ENCODE measurements at places on chromosomes 12 and 14.
A peak's percentile ranks its signal among the peaks of the same experiment; 100 is the strongest.

GRCh38 chr14:74984236-74985027 lies 18.3 kb upstream of the EIF2B2 start:
- no peak for DNase-seq

DNA sequence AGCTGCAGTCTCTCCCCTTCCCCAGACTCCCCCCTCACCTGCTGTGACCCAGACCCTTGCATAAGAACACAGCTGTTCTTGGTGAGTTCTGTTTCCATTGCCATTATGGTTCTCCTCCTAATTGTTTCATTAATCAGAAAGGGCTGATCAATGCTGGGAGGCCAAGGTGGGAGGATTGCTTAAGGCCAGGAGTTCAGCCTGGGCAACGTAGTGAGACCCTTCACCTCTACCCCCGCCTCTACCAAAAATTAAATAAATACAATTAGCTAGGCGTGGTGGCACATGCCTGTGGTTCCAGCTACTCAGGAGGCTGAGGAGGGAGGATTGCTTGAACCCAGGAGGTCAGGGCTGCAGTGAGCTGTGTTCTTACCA lies 17.2 kb upstream of the FAIM2 start:
- DNase-seq = no peak

- DNase-seq = no peak
These were observed 177.6 kb downstream of the ACSS3 start for GRCh38 chr12:81255456-81255855.

- no peak for DNase-seq
These were observed 105.2 kb downstream of the SLC41A2 start for GRCh38 chr12:104852896-104853295.

- DNase-seq = peak; percentile 23
These were observed 2.1 kb upstream of the CCT2 start for GRCh38 chr12:69583203-69583602.

DNA sequence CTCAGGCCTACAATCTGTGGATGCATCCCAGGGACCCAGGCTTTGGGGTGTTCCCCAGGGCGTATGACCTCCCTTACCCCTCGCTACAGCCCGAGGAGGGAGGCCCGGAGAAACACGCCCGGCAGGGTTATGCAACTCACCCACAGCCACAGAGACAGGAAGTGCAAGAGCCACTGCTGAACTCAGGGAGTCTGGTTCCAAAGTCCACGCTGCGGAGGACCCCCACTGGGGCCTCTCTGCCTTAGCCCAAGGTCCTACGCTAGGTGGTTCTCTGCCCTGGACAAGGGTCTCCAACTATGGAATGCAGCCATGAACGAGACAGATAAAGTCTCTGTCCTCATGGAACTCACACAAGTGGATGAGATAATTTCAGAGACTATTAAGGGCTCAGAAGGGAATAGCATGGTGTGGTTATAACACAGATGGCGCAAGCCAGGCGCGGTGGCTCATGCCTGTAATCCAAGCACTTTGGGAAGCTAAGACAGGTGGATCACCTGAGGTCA lies 11.3 kb downstream of the SCARB1 start:
- DNase-seq = no peak

DNA sequence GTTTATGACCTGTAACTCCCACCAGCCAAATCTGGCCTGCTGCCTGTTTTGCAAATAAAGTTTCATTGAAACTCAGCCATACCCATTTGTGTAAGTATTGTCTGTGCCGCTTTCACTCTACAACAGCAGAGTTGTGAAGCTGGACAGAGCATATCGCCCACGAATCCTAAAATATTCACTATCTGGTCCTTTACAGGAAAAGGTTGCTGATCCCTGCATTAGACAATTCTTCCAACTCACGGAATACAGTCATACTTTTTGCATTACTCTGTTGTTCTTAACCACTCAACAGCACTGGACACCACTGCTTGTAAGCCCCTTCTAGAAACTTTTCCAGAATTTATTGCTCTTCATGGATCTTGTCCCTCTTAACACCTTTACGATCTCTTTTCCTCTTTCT lies 435.4 kb downstream of the EGLN3 start:
- DNase-seq = no peak

- DNase-seq = no peak
These were observed 1.1 kb upstream of the DPPA3 start for GRCh38 chr12:7709969-7710675.

DNA sequence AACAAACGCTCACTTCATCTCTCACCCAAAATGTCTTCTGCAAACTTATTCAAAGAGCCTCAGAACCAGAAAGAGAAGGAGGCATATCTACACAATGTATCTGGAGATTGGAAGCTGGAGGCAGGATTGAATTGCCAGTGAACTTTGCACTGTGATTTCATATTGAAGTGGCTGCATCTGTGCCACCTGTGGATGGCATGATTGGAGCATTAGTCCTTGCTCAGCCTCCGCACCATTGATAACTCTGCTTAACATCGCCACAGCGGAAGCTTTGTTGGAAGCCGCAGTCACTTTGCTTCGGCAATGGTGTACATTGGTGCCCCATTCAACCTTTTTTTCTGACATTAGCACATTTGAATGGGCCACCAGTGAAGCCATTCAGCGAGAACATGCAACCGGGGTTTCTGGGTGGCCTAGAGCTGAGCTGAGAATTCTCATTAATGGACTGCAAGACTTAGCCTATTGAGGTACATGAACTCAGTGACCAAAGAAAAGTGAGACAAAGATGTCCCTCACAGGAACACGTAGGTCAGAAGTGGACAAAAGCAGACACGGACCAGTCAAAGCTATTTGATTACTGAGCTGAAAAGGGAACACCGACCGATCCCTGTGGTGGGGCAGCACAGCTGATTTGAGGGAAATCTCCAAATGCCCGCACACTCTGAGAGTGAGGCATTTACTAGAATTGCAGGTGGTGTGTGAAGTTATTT lies 130.4 kb downstream of the BRMS1L start:
- no peak for DNase-seq

GRCh38 chr12:32155041-32155440 lies 48.4 kb downstream of the BICD1 start:
- no peak for DNase-seq

- no peak for DNase-seq
These were observed 59.3 kb downstream of the PHETA1 start for GRCh38 chr12:111309584-111309983.

GRCh38 chr14:72126561-72126960 lies 194.3 kb downstream of the RGS6 start:
- no peak for DNase-seq

- DNase-seq = no peak
These were observed 11.2 kb upstream of the MED13L start for GRCh38 chr12:116288735-116289134.

DNA sequence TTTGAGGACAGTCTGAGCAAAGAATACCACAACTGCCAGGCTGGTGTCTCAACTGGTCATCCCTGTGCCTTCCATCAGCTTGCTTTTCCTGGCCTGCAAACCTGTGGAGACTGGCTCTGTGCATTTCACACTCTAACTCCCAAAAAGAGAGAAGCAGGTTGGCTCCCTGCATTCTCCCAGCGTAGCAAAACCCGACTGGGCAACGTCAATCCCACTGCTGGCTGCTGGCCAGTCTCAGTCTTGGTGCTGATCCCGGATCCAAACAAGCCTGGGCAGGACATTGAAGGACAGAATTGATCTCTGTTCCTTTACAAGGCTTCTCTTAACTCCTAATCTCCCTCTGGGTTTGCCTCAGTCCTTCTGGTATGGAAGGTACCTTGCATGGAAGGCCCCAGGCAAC lies 65.4 kb downstream of the FZD10 start:
- no peak for DNase-seq

GRCh38 chr14:101705733-101706508 lies 55.6 kb upstream of the PPP2R5C start:
- DNase-seq = no peak

DNA sequence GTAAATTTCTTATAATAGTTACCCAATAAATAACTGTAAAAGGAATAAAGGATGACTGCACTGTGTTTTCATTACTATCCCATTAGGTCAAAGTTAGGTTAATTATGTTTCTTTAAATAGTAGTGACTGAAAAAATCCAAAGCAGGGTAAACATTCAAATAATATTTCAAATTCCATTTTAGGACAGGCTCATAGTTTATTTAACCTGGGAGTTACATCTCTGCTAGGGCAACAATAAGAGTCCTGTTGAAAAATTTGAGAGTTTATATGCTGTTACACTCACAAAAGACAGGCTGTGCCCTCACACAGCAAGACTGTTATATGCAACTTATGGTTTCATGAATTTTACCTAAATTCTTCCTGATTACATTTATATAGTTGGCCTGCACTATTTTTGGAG lies 8.0 kb downstream of the ERP27 start:
- DNase-seq = no peak

- peak; percentile 42 for DNase-seq
These were observed 17.1 kb upstream of the BICD1 start for GRCh38 chr12:32089586-32089985.

GRCh38 chr12:64918801-64919200 lies 94.4 kb downstream of the TBC1D30 start:
- no peak for DNase-seq

DNA sequence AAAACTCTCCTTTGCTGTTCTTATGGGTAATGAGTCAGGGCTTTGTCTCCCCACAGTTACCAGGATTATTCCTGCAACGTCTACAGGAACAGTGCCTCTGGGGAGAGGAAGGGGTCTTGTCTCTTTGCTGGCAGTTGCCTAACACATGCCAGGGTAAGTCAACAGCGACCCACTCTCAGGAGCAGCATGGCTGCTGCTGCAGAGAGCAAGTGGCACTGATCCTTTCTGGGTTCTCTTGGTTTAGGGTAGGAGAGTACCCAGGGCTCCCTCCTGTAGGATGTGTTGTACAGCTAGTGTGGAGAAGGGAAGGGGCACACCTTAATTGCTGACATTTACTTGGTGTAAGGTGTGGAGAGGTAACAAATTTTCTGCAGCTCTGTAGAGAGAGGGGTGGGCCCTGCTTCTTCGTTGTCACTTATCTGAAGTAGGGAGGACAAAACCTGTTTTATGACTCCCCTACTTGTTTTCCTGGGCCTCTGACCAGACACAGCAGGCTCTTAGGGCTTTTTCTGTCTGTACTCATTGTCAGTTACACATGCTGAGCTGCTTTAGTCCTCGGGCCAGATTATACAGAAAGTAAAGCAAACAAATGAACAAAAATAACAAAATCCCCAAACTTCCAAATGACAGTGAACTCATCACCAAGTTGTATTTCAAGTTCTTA lies 168.2 kb downstream of the ACSS3 start:
- peak; percentile 6 for DNase-seq

DNA sequence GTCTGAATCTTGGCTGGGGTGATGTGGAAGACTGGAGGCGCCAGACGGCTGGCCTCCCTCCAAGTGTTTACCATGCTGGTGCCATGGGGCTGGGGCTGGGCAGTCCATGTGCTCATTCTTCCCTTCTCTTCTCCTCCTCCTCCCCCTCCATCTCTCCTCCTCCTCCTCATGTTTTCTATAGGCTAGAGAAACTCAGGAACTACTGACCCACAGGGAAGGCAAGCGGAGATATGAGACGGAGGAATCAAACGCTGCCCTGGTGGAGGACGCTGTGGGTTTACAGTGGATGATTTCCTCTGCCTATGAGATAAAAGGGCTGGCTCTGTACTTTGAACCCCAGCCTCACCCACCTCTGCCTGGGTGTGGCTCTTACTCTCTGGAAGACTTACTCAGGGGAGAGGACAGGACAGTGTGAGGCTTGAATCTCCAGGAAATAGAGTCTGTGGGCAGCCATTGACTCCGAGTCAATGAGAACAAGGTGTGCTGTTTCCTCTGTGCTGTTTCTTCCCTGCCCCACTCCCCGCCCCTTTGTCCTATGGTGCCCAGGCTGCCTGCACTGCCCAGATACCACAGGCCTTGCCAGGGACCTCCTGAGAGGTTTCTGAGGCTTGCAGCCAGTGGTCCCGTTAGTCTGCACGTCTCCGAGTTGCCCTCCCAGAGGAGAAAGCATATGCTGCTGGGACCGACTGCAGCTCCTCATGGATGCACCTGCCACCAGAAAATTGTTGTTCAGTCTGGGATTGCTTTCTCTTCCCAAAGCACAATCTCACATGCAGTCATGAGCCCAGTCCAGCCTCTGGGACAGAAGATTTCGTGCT lies 132.6 kb upstream of the ARHGAP5 start:
- DNase-seq = no peak

- no peak for DNase-seq
These were observed 44.0 kb downstream of the VCPKMT start for GRCh38 chr14:50072395-50072794.

DNA sequence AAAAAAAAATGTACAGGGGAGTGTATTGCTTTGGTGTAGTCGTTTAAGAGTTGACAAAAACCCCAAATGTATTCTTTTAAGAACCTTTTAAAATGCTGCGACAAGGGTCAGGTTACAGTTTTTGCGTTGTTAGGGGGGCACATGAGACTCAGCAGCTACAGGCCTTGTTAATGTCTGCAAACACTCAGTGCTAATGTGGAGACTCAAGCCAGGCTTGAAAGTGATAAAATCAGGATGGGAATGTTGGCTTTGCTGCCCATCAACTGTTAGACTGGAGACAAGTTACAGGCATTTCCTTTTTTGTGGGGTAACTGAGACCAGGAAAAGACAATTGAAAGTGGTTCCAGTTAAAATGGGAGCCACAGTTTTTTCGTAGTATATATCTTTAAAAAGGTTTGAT lies 84.8 kb downstream of the PRKCH start:
- DNase-seq = no peak

GRCh38 chr12:122205053-122205925 lies 1.8 kb downstream of the B3GNT4 start:
- DNase-seq = no peak
